ENCODE measurements at places on chromosomes 2 and 18.

DNA sequence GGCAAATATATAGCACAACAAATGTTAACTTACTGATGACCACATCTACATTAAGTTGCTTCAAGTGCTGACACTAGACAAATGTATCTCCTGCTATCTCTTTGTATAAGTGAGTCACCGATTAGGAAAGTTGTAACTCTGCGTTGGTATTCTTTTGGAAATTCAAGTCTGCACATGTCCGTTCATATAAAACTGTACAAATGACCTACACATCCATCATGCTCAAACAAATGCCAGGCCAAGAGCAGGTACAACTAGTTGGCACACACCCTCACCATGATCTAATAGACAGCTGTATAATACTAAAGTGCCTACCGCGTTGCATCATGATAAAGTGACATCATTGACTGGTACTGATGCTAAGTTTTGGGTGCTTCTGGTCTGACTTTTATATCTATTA lies 141.1 kb downstream of the RBMS1 start:
- no peak for DNase-seq

DNA sequence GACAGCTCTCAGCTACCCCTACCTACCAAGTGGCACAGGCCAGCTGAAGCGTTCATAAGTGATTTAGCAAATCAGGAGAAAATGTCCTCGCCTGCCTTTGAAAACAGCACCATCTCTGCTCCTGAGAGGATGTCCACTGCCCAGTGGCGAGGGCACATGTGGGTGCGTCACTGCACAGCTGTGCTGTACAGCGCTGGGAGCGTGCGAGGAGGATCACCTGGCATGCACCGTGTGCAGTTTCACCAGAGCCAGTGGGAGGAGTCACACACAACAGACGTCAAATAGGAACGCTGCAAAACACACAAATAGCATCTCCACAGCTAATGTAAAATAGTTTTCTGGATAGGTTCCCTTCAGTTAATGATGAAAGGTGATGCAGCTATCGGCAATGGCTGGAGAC lies 154.1 kb downstream of the HDAC4 start:
- no peak for DNase-seq

- no peak for DNase-seq
Observed at GRCh38 chr2:8259106-8259840, 422.6 kb upstream of the ID2 start.

DNA sequence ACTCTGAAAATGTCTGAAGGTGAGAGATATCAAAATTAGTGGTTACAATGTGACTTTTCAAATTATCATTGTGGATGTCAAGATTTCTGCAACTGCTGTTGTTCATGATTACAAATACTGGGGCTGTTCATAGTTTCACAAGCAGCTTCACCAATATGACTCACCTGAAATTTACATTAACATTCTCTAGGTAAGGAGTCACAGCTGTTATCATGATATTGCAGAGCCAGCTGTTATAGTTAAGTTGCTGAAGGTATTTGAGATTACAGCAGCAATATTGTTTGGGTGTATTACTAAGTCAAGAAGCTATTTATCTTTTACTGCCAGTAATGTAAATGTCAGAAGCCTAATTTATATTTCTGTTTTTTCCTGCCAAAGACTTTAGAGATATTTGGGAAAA lies 140.0 kb downstream of the MC4R start:
- DNase-seq, result no peak

DNA sequence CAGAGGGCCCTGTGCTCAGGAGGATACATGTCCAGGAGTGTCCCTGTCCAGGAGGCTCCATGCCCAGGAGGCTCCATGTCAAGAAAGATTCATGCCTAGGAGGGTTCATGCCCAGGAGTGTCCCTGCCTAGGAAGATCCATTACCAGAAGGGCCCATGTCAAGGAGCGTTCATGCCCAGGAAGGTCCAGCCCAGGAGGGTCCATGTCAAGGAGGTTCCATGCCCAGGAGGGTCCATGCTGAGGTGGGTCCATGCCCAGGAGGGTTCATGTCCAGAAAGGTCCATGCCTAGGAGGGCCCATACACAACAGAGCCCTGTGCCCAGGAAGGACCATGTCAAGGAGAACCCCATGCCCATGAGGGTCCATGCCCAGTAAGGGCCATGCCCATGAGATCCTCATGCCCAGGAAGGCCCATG lies 7.0 kb downstream of the GPR35 start:
- no peak for DNase-seq

GRCh38 chr2:75076088-75076487 lies 117.6 kb downstream of the POLE4 start:
- no peak for DNase-seq

- DNase-seq, result no peak
Observed at GRCh38 chr2:72993147-72993932, 76.0 kb downstream of the EMX1 start.

DNA sequence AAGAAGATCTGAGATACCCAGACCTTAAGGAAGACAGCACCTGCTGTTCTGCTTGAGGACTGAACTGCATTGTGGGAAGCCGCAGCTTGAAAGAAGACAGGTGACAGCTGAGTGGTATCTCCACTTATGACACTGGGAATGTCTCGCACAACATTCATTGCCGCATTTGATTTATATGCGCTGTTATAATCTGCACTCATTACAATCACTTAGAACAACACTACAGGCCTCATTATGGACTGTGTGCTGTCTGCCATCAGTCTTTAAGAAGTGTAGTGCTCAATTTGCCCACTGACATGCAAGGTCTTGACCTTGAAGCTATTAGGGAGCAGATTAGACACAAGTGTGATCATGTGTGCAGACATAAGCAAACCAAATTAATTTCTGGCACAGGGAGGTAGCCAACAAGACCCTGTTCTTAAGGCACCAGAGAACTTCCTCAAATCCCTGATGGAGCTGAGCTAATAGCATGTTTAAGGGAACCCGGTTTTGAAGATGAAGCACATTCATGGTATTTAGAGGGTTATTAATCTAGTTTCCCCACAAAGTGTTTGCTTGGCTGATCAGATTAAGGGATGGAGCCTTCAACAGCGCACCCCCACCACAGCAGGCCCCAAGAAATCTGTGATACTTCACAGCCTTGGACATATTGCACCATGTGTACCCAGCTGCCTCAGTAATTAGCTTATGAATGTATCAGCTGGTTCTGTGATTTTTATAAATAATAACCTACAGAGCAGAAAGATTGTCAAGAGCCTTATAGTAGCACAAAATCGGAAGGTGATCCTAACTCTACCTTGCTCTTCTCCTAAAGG lies 146.8 kb downstream of the SATB2 start:
- DNase-seq, result no peak

DNA sequence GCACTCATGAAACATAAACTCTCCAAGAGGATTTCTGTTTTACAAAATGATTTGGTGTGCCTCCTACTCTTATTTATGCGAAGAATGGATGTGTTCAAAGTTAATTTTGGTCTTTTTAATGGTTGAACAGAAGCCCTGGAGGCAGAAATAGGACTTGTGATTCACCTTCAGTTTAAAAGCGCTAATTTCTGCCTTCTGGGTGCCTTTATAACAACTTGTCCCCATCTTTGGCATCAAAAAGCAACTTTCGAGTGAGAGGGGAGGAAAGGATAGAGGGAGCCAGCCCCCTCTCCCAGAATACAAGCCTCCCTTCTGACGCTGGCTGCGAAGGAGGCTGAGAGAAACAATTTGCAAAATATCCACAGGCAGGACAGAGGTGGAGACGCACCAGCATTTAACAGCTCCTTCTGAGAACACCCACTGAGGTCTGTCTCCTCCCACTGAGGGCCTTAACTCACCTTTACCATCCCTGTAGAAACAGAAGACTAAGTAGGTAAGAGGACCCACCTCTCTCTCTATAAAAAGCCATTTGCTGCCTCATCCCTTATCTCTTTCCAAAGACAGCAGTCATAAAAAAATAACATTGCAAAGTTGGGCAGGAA lies 24.3 kb upstream of the BCL11A start:
- DNase-seq, result no peak

- DNase-seq, result no peak
Observed at GRCh38 chr2:28325567-28326468, 66.8 kb upstream of the FOSL2 start.

GRCh38 chr2:236365258-236366048 lies 101.2 kb upstream of the ASB18 start:
- DNase-seq, result no peak

- DNase-seq, result no peak
Observed at GRCh38 chr2:215677481-215677880, 241.6 kb upstream of the FN1 start.

- no peak for DNase-seq
Observed at GRCh38 chr2:26401739-26402541, at the start of gene DRC1. Gene DRC1, plus strand, starts transcription at chr2:26401920. Its CDS starts 70 bp downstream, at chr2:26401990.

DNA sequence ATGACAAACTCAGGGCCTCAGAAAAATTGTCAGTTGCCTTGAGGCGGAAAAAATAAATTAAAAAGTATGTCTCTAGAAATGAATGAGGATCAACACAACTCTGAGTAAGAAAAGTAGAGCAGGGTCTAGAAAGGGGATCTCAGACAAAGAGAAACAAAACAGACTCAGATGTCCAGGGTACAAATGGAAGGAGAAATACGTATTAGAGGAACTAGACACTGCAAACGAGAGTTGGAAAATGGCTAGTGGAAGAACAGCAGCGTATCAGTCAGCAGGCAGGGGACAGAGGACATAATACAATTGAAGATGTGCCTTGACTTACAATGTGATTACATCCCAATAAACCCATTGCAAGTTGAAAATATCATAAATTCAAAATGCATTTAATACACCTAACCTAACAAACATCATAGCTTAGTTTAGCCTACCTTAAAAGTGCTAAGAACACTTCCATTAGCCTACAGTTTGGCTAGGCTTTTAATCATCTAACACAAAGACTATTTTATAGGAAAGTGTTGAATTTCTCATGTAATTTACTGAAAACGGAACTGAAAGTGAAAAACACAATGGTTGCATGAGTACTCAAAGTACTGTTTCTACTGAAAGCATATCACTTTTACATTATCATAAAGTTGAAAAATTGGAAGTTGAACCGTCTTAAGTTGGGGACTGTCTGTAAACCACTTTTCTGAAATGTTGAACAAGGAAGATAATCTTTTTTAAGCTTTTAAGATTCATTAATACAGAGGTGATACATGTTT lies 182.8 kb downstream of the NBAS start:
- DNase-seq, result no peak

DNA sequence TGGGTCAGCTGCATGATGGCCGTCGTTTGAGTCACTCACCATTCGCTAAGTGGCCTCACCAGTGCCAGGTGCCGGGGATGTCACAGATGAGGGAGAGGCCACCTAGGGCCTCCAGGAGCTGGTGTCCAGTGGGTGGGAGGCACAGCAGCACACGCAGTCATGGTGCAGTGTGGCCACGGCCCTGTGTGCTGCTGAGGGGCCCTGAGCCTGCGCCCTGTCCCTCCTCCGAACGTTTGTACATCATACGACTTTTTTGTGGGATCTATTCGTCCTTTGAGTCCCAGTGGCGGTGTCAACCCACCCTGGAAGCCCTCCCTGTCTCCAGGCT lies 30.1 kb upstream of the ODC1 start:
- no peak for DNase-seq

GRCh38 chr2:174833737-174834136 lies 69.5 kb upstream of the CHRNA1 start:
- no peak for DNase-seq

- DNase-seq, result no peak
Observed at GRCh38 chr2:149164827-149165226, 126.3 kb downstream of the LYPD6B start.

DNA sequence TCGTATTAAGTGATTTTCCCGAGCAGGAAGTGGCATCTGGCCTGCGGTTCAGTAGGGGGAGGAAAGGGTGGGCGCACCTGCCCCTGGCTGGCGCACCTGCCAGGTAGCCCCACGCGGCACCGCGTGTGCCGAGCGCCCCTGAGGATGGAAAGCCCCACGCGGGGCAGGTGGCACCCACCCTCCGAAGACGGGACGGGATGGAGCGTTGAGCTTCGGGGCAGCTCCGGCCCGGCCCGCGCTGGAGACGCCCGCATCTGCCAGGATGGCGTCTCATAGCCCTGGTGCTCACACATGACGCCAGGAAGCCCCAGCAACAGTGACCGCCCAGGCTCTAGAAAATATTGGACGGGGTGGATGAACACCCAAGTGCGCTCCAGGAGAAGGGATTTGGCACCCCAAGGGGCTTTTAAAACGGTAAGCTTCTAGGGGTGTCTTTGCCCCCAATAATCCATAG lies 2.5 kb upstream of the NFATC1 start:
- DNase-seq, result no peak

DNA sequence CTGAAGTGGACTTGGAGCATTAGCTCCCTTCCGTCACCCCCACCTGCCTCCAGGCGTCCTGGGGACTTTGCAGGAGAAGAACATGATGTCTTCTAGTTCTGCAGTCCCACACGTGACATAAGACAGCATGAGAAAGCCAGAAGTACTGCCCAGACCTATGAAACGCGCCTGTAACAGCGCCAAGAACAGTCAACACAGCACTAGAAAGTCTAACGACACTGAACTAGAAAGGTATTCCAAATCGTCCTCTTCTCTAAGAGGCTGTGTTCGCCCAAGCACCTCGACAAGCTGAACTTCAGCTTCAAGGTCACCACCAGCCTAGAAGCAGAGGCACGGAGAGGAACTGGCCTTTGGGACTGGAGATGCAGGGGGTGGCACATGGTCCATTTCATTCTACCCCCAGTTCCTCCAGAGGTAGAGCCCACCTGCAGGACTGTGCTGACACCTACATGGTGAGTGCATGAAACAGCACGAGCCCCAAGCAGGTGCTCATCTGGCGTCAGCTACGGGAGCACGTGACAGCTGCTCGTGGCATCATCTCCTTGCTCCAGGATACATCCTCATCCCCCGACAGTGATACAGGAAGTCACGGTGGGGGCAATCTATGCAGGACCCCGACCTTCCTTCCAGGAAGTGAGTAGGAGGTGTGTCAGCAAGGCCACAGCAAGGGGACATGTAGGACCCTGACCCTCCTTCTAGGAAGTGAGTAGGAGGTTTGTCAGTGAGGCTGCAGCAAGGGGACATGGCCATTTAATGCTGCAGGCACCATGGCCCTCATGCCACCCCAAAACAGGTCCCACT lies 3.7 kb downstream of the HDAC4 start:
- no peak for DNase-seq

DNA sequence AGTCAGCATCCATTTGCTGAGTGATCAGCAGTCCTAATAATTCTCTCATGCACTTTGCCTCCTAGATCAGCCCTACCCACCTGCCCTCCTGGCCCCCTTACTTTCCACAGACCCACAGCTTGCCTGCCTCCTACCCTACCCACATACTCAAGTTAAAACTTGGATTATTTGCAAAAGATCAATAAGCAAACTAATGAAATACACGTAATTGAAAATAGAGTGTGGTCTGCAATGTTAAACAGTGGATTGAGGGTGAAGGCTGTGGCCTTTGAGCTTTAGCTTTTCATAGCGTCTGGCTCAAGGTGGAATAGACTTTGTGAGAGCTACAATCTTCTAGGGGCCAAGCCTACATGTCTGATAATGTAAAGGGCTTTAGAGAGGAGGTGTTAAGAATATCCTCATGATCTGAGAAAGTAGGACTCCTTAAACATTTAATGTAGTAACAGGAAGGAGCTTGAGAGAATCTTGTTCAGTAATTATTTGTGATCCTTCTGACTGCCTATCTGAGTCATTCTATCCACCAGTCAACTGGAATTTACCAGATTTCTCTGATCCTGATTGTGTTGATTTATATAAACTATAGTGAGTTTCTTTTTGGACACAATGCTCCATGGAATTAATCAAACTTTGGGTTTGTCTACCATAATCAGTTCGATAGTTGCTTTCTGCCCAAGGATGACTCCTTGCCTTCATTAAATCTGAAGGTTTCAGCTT lies 310.0 kb downstream of the HRH4 start:
- DNase-seq, result no peak

Measured in activated CD8-positive, alpha-beta memory T cell treated with anti-CD3 and anti-CD28 coated beads for 1 hour (primary cell).